ENCODE measurements at places on chromosomes 4 and X.

DNA sequence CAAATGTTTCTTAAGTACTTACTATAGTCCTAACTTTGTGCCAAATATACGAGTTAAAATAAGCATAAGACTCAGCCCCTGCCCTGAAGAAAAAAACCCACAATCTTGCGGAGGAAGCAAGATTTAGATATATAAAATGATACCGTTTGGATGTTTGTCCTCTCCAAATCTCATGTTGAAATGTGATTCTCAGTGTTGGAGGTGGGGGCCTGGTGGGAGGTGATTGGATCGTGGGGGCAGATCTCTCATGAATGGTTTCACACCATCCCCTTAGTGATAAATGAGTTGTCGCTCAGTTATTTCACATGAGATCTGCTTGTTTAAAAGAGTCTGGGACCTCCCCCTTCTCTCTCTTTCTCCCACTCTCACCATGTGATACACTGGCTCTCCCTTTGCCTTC is 28.7 kb downstream of the EFHC2 start:
- no peak for DNase-seq

DNA sequence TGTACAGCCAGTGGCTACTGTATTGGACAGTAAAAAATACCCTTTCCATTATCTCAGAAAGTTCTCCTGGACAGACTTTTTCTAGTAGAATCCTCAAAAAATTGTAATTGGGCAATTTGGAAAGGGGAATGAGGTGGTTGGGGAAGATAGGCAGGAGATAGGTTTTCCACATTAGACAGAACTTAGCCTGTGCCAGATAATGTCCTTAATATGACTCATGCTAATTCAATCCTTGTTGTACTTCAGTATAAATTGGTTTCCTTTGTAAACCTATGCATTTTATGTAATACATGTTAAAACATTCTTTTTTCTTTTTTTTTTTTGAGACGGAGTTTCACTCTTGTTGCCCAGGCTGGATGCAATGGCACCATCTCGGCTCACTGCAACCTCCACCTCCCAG is 8.9 kb downstream of the EIF4E start:
- DNase-seq = peak; percentile 48

- DNase-seq = no peak
These were observed 69.8 kb upstream of the BMP2K start for GRCh38 chr4:78706302-78706701.

- no peak for DNase-seq
These were observed 37.2 kb downstream of the CXXC4 start for GRCh38 chr4:104457308-104457981.

DNA sequence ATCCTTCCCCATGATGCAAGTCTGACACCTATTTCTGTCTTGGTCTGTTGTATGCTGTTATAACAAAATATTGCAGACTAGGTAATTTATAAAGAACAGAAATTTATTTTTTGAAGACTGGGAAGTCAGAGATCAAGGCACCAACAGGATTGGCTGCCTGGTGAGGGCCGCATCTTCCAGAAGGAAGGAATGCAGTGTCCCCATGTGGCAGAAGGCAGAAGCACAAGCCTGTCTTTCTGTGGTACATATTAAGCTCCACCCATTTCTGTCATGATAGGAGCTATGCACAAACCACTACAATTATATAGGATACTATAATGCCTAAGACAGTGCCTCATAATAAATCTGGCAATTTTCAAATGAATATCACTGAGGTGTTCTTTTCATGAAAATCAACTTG is 502.3 kb upstream of the DIAPH2 start:
- DNase-seq = no peak

- no peak for DNase-seq
These were observed 182.0 kb downstream of the ARHGAP24 start for GRCh38 chr4:85656759-85657505.

DNA sequence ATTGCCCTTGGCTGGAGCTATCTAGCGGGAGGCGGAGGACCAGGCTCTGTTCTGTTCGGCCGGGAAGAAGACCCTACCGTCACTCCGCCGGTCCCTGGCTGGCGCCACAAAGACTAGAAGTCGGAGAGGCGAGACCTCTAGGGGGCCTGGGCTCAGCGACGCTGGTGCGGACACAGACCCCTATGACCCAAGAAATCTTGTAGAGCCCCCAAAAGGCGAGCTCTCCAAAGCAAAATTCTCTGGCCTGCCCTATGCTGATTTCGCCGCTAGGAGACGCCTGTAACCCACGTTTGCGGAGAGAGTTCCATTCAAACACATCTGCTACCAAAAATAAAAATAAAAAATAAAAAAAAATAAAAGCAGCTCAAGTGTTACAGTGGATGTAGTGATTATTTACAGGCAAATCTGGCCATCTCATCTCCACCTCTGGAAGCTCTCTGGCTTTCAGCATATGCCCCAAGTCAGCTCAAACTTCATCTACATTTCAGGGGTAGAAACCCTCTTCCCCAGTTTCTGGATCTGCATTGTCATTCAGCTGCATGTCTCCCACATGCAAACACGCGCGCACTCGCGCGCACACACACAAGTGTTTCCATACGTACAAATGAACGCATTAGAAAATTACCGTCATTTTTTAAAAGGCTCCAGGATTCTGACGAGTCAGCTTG is 2.4 kb upstream of the PCDH10 start:
- peak; percentile 90 for DNase-seq

GRCh38 chr4:157221426-157221894 is 932 bp downstream of the GRIA2 start:
- DNase-seq = no peak

DNA sequence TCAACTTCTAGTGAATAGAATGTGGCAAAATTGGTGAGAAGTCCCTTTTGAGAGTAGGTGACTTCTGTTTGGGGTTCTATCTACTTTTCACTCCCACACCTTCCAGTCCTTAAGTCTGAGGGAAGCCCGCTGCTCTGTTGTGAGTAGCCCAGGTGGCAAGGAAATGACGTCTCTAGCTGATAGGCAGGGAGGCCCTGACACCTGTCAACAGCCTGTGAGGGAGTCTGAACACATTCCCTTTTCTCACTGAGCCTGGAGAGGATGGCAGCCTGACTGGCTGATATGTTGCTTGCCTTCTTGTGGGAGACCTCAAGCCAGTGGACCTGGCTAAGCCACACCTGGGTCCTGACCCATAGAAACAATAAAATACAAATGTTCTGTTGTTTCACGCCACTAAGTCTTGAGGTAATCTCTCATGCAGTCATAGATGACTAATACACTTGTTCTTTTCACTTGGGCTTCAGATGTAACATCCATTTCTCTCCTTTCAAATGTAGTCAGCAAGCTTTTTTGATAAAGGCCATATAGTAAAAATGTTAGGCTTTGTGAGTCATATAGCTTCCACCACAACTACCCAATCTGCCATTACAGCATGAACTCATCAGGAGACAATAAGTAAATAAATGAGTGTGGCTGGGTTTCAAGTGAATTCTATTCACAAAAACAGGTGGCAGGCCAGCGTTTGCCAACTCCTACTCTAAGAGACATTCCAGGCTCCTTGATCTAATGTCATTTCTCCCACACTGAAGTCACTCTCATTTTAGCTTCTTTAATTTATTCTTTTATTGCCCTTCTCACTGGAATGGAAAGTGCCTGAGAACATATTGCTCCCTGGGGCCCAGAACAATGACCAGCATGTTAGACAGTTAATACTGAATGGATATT is 265.1 kb upstream of the MAD2L1 start:
- DNase-seq = peak; percentile 9

DNA sequence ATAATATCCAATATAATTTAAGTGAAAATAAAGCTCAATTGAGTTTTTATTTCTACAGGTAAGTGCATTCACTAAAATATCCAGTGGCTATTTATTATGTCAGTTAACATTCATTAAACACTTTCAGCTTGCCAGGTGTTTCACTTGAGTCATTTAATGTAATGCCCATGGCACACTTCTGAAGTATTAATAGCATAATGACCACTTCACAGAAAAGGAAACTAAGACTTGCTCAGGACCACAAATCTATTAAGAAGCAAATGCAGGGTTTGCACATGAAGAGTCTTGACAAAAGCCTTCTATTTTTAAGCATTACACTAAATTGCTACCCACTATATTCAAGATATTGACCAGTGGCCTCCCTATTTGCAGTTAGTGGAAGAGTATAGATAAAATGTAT is 612.7 kb downstream of the KCTD8 start:
- DNase-seq = no peak

- DNase-seq = no peak
These were observed 154.7 kb upstream of the STX18 start for GRCh38 chr4:4696530-4696929.

GRCh38 chrX:10235851-10236250 is 79.1 kb downstream of the CLCN4 start:
- peak; percentile 73 for DNase-seq

DNA sequence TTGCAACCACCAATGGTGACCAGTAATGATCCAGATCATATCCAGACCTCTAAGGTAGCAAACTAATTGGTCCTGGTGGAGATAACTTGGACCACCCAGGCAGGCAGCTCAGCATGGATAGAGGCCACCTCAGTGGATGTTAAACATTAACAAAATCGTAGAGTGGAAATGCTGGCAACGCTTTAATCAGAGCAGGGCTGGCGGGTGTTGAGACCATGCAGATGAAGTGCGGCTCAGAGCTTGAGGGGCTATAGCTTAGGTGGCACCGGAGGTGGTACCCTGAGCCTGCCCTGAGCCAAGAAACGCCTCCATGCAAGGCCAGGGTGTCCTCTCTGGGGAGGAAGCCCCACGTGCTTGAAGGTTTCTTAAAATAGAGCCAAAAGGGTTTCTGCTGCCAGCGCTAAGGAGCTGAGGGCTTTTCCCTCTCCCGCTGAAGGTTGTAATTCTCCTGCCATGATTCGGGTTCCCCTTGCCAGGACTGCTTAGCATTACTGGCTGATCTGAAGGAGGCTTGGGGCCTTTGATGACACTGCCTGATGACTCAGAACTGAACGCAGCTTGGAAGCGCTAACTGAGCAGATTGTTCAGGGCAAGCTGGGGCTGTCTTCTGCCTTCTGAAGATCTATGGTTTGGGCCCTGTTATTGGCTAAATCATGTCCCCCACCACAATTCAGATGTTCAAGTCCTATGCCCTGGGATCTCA is 177.8 kb upstream of the ATP6AP2 start:
- peak; percentile 45 for DNase-seq

DNA sequence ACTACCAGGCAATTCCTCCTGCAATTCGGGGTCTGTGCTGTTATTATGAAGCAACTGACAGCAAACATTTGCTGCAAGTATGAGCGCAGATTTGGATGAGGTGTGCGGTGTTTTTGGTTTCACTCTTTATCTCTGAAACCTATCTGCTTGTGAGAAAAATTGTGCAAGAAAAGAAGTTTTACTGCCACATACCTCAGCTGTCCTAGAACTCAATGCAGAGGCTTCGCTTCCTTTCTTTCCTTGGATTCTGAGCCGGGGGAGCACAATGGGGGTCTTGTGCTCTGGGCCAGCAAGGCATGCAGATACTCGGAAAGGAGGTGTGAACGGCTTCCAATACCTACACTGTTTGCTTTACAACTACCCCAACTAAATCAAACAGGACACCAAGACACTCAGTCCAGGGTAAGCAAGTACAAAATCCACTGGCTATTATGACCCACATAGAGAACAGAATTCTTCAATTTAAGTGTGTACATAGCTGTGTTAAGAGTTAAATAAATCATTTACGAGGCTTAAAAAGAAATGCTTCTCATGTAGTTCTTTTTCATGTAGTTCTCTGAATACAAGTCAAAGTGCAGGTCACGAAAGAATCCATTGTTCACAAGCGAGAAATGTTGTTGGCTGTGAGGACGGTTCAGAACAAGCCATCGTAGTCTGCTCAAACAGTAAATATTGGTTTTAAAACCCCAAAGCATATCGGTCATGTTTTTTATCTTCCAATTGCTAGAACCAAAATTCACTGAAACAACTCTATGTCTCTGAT is 1.1 kb downstream of the SORBS2 start:
- no peak for DNase-seq

GRCh38 chrX:9396930-9397329 is 67.9 kb upstream of the TBL1X start:
- no peak for DNase-seq

GRCh38 chrX:39599339-39599738 is 498.4 kb downstream of the BCOR start:
- no peak for DNase-seq

DNA sequence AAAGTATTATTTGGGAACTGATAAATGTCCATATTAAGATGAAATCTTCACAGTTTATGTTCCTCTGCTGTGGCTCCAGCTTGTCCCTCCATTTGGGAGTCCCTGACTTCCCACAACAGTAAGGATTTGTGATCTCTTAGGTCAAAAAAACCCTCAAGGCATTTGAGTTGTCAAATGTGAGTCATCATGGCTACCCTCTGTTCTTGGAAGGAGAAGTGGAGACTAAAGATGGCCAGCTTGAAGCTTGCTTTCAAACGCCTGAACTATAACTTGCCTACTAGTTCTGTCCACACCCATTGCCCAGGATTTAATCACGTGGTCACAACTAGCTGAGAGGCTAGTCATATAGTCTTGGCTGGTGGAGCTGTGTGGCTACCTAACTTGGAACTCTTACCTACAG is 107.8 kb downstream of the CCNG2 start:
- no peak for DNase-seq

DNA sequence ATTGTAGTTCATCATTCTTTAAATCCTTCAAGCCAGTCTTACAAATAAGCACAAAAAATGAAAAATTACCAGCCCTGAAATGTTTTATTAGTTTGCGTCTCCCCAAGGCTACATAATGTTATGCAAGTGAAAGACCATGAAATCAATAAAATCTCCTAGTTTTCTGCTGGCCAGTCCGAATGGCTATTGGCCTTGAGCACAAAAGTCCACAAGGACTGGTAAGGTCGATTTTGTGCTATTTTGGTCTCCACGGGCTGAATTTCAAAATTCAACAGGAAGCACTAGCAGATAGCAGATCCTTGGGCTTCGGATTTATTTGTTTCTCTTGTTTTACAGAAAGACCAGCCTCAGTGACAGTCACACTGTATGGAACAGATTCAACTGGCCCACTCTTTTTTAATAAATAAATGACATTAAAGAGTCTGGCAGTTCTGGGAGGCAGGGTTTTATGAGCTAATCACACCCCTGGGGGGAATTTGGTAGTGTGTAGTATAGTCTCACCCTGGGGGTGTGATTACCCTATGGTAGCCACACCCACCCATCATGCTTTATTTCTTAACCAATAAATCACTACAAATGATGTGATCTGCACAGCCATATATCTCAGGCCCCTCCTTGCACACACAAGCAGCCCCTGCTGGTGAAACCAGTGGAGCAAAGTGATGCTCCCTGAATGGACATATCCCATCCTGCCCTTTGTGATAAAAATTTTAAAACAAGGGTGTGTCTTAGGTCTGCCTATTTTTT is 51.1 kb upstream of the TMEM33 start:
- no peak for DNase-seq

DNA sequence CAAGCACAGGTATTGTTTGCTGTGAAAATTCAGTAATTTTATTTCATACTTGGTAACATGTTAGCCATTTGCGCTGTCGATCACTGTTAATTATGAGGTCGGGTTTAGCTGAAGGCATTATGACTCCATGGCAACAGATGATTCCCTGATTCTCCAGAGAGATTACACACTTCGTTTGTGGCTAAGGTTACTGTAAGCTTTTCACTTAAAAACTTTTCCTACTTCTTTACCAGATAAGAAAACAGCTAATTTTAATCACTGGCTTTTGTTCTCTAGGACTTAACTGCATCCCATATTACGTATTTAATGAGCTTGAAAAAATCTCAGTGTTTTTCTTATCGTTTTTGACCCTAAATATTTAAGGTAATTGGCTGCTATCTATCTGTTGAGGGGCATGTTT is 2.1 kb downstream of the GSTCD start:
- DNase-seq = no peak
